ENCODE measurements at places on chromosomes 6 and 20.
A peak's percentile ranks its signal among the peaks of the same experiment; 100 is the strongest.

DNA sequence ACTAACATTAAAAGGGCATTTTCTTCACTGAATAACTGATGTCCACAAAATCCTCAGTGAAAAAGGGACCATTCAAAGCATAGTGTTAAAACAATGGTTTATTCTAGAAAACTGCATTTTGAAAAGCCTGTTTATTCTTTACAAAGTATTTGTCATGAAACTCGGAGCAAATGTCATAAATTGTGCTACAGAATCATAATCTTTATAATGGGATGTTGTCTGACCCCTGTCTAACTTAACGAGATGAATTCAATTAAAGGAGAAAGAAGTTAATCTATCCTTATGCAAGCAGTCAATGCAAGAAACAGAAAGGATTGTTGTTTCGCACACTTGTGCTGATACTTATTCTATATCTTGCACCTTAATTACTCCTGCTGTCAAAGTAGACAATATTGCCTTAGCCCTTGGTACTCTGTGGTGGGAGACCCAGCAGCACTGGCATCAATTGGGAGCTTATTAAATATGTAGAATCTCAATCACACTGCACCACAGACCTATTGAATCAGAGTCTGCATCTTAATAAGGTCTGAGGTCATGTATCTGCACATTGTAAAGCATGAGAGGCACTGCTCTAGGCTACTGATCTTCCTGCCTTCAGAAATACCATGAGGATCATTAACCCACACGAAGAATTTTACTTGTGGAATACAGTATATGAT lies 708.3 kb downstream of the HDGFL1 start:
- no peak for DNase-seq

DNA sequence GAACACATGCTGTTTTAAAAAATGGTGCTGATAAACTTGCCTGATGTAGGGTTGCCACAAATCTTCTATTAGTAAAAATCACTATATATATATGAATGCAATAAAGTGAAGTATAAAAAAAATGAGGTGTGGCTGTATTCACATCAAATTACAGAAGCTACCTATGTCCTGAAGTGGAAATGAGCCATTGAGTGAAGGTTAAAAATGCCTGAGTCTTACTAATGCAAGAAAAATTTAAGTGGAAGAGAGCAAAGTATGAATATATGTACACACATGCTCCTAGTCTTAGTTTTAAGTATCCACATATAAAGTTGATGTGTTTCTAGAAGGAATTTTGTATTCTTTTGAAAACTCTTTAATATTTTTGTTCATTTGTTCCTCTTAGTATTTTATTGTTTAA lies 808.3 kb upstream of the MAN1A1 start:
- DNase-seq: no peak

DNA sequence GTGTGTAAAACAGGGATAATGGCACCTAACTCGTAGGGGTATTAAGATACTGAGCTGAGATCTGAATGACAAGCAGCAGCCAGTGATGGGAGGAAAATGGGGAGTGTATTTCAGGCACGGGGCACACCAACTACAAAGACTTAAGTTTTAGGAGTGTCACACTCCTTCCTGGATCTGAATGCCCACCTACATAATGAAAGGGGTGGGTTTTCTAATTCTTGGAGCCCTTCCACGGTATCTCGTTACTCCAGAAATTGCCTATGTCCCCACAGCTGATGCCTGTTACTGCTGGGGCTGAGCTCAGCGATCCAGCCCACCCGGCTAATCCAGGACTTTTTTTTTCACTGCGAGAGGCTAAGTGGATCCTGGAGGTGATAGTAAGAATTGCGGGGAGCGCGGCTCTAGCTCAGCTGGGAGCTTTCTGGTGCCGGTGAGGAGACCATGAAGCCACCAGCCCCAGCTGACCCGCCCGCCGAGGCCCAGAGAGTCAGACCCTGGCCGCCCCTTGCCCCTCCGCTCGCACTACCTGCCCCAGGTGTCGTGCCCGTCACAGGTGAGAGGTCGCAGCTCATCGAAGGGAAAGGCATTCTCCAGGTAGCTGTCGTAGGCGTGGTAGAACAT lies 727 bp downstream of the EDEM2 start:
- DNase-seq: peak; percentile 37

DNA sequence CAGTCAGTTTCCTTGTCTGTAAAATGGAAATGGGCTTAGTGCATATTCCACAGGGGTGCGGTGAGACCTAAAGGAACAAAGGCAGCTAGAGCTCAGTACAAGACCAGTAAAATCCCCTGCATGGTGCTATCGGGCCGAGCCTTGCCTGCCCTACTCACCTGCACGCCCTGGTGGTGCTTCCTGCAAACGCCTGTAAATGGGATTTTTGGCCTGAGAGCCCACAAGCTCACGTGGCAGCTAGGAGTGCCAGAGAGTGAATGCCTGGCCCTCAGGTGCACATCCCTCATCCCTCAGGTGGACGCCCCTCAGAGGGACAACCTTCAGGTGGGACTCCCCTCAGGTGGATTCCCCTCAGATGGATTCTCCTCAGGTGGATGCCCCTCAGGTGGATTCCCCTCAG lies 48.0 kb upstream of the VSX1 start:
- DNase-seq: no peak

DNA sequence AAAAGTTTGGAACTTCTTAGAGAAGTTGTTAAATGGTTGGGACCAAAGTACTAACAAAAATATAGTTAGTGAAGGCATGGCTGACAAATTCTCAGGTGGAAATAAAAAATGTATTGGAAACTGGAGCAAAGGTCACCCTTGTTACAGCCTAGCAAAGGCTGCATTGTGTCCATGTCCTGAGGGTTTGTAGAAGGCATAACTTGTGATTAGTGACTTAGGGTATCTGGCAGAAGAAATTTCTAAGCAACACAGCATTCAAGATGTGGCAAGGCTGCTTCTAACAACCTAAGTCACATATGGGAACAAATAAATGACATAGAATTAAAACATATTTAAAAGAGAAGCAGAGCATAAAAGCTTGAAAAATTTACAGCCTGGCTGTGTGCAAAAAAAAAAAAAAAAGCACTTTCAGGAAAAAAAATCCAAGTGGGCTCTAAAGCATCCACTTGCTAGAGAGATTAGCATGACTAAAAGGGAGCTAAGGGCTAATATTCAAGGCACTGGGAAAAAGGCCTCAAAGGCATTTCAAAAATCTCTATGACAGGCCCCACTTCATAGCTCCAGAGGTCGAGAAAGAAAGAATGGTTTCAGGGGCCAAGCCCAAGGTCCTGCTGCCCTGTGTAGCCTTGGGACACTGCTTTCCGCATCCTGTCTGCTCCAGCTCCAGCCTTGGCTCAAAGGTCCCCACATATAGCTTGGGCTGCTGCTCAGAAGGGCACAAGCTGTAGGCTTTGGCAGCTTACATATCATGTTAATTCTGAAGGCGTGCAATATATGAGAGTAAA lies 453.2 kb upstream of the PTCHD4 start:
- DNase-seq: no peak

- DNase-seq: no peak
Observed at GRCh38 chr20:7741866-7742265, 198.4 kb downstream of the HAO1 start.

DNA sequence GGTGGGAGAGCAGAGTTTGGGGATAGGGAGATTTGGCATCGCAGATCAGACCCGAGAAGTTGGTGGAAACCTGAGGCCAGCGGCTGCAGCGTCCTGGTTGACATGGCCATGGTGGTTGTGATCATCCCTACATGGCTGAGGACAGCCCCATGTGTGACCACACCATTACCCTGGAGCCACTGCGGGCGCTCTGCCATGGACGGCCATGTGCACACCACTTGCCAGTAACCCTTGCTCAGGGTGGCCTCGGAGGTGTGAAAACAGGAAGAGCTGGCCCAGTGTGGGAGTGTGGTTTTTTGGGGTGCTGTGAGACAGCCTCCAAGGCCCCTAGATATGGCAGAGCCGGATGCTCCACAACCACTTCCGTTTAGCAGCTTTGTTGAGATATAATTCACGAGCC lies 64.4 kb downstream of the TMEM242 start:
- peak; percentile 36 for DNase-seq

DNA sequence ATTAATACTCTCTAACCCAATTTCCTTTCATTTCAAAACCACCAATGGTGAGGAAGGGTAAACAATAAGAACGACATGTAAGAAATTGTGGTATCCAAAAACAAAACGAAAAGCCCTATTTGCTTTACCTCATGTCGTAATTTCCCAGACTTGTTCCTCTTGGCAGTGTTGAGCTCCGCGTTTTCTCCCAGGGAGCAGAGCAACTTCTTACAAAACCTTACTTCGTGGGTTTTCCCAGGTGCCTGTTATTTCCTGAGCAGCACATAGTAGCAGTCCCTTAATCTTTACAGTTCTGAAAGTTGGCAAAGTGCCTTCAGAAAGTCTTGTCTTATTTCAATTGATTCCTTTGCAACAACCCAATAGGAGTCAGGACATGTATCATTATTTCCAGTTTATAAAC lies 207.9 kb upstream of the MARCKS start:
- no peak for DNase-seq

- DNase-seq: no peak
Observed at GRCh38 chr6:88695937-88696336, 267.5 kb downstream of the RNGTT start.

DNA sequence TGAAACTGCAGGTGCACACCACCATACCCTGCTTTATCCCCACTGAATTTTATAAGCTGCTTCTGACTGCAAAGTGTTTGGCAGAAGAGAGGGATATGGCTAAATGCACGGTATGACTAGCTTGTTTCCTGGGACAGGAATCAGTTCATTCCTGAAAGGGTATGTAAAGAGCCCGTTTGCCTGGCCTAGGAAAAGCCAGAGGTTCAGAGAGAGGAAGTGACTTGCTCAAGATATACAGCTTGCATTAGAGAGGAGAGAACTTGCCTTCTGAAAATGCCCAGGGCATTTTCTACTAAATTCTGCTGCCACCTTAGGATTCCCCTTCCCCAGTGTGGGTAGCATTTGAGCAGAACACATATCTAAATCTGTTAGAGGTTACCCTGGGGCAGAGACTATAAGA lies 683 bp upstream of the GCNT2 start:
- DNase-seq: no peak

GRCh38 chr20:6993511-6993910 lies 226.0 kb downstream of the BMP2 start:
- DNase-seq: no peak
